ENCODE measurements at places on chromosomes 11 and 22. TPM values are rescaled to one million over a fixed set of nuclear protein-coding genes. Genes with fewer than 3 reads are reported as not detected.

GRCh38 chr22:30402028-30402765, 5.4 kb downstream of the SEC14L2 start:
- DNase-seq = no peak

The ADM gene
- total RNA-seq = 164 TPM

The KRTAP5-7 gene
- total RNA-seq = not detected

DNA sequence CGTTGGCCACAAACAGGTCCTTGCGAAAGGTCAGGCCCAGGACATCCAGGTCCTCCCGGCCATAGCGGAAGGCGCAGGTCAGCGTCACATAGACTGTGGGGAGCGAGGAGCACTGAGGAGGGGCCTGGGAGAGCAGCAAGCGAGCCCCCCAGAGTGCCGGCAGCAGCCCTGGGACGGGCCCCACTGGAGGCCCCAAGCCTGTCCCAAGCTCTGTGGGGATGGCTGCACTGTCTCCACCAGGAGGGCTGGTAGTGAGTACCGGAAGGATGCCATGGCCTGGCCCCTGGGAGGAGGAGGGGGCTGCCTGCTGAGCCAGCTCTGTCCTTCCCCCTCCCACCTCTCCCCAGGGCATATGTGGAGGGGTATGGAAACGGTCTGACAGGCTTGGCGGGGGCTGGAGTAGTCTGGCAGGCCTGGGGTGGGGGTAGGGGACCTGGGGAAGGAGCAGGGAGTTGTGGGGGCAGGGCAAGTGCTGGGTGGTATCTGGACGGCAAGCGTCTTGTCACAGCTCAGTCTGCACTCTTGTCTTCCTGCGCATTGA, 42.9 kb downstream of the TPBGL start:
- no peak for DNase-seq

The KCNK4 gene
- total RNA-seq = not detected

The C11orf87 gene
- not detected for total RNA-seq

DNA sequence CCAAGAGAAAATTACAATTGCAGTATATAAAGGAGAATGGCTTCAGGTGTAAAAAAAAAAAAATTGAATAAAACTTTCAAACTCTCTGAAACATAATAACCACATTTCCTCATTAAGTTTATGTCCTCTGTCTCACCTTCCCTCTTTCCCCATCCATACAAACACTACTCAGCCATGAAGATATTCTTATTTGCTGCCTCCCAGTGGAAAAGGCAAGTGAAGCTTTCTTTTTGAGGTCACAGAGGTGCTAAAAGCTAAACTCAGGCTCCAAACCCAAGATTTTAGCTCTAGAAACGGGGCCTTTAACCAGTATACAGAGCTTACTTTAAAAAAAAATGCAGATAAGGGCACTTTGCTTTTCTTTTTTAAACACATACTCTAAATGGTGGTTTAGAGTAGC, 1568.5 kb downstream of the FAM181B start:
- DNase-seq = no peak

GRCh38 chr11:122647736-122648275, 7.7 kb upstream of the UBASH3B start:
- DNase-seq = no peak

DNA sequence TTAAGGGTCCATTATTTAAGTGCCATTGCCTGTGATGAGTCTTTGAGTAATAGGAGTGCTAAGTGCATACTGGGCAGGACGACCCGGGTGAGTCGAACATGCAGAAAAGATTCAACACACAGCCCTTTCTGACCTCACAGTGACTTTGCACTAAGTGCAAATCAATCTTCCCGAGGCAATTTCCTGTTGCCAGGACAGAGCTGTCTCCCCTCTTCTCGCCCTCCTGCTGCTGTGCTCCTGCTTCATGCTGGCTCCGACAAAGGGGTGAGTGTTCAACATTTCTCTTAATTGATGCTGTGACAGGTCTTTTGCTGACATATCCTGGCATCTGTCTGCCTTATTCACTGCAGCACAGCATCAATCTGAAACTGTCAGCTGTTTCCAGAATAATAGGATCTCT, 42.0 kb downstream of the MCHR1 start:
- DNase-seq = peak; percentile 50

- DNase-seq = no peak
Measured at GRCh38 chr22:21858025-21858764, 9.2 kb downstream of the MAPK1 start.

The OR5B21 gene
- not detected for total RNA-seq

The PRR33 gene
- not detected for total RNA-seq

The RAPSN gene
- 159 TPM for total RNA-seq

The SEZ6L gene
- not detected for total RNA-seq

GRCh38 chr11:41716862-41717261, 257.4 kb upstream of the LRRC4C start:
- DNase-seq = no peak

GRCh38 chr11:108518581-108518980, 20.4 kb upstream of the POGLUT3 start:
- DNase-seq = no peak

All from LHCN-M2 (cell line).